ENCODE measurements at places on chromosomes 12 and 14.

GRCh38 chr12:87217491-87217890 is 811.7 kb downstream of the C12orf50 start:
- DNase-seq = no peak

- no peak for DNase-seq
These were observed at the start of gene DCN for GRCh38 chr12:91182636-91183455. DCN (minus strand) TSS chr12:91182817; CDS start chr12:91178552, 4,265 bp downstream.

DNA sequence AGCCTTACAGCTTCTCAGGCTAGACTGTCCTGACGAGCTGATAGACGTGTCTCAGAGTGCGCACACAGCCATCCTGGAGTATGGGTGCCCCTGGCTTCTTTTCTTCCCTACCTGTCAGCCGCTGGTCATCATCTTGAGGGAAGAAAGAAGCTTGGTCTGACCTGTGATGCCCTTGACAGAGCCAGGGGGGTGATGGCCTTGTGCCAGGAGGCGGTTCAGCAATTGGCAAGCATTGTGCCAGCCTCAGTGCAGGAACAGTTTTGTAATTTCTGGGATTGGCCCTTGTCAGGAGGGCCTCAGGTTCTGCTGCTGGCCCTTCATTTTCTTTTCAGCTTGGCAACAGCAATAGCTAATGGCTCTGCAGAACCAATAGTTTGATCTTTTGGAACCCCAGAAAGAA is 80.1 kb downstream of the ADCK1 start:
- DNase-seq = no peak

DNA sequence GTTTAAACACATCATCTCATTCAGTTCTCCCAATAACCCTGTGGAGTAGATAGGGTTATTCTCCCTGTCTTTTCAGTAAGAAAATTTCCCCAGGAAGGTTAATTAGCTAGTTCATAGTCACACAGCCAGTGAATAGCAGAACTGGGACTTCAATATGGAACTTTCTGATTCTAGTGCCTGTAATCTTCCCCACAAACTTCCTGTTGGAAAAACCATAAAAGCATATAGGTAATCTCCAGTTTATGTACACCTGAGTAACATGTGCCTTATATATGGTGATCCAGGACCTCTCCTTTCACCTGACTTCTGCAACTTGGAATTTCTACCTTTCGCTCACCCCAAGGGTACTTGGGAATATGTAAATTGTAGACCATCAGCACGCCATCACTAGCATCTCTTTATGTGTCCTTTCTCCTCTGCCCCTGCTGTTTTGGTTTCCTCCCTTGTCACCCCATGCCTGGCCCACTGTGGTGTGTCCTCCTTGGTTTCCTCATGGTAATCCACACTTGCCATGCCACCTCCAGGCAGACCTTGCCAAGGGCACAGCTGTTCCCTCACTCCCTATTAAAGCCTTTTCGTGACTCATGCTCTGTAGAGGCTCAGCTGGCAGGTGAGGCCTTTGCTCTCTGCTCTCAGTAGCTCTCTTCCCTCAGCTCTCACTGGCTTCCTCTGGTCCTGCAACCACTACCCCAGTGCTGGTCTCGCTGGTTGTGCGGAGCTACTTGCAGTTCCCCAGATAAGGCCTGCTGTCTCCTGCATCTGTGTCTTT is 16.7 kb downstream of the TBC1D30 start:
- no peak for DNase-seq

- DNase-seq = no peak
These were observed 82.7 kb upstream of the KITLG start for GRCh38 chr12:88662961-88663360.

DNA sequence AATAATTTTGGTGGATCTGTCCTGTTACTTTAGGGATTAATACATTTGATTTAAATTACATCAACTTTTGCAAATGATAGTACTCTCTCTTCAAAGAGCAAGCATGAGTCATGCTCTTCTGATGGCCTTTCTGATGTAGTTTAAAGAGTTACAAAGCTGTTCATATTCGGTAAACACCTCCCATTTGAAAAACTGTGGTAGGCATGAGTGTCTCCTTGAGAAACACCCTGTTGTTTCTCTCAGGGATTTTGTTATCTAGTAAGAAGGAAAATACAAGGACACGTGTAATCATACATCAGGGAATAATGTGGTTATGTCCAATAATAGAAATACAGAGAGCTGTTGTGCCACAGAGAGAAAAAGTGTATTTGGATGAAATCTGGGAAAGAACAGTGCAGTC is 53.3 kb upstream of the E2F7 start:
- no peak for DNase-seq

GRCh38 chr14:71206766-71207371 is 299.6 kb downstream of the PCNX1 start:
- DNase-seq = no peak

DNA sequence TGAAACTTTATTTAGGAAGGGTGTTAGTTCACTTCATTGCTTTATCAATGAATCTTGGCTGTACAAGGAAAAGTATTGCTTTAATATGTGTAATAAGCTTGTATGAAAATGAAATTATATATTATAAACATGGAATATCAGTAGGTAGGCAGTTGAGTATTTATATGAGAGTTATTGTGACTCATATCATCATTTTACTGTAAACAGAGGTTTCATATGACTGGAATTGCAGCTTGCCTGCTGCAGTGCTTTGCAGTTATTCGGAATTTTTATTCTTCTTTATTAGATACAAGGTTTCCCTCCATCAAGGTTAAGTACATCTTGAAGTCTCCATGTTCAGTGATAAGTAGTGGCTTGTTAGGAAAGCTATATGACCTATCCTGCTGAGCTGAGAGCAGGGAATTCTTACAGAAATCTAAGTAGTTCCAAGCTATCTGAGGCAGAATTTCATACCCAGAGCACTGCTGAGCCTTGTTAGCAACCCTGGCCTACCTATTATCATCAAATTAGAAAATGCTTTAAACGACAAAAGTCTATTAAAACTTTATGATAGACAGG is 111.2 kb downstream of the MGST1 start:
- no peak for DNase-seq

- DNase-seq = no peak
These were observed 186.3 kb upstream of the EGLN3 start for GRCh38 chr14:34137001-34137745.

GRCh38 chr12:92007787-92008186 is 137.9 kb downstream of the BTG1 start:
- DNase-seq = no peak

GRCh38 chr12:27549236-27549800 is 25.3 kb downstream of the PPFIBP1 start:
- DNase-seq = no peak

GRCh38 chr14:36317650-36318049 is 2.8 kb downstream of the MBIP start:
- DNase-seq = no peak

DNA sequence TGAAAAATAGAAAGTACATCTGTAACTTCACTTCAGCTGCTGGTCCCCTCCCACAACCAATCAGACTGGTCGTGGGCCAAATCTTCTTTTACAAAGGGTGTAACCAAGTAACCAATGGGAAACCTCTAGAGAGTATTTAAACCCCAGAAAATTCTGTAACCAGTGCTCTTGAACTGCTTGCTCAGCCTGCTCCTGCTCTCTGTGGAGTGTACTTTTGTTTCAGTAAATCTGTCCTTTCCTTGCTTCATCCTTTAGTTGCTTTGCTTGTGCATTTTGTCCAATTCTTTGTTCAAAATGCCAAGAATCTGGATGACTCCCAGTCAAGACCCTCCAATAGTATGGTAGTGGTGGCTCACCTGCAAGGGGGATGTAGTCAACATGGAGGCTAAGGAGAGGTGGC is 489.1 kb downstream of the FUT8 start:
- DNase-seq = no peak

GRCh38 chr12:59928416-59928815 is 332.6 kb downstream of the SLC16A7 start:
- no peak for DNase-seq

- DNase-seq = no peak
These were observed 388.0 kb downstream of the VRK1 start for GRCh38 chr14:97185186-97185585.

DNA sequence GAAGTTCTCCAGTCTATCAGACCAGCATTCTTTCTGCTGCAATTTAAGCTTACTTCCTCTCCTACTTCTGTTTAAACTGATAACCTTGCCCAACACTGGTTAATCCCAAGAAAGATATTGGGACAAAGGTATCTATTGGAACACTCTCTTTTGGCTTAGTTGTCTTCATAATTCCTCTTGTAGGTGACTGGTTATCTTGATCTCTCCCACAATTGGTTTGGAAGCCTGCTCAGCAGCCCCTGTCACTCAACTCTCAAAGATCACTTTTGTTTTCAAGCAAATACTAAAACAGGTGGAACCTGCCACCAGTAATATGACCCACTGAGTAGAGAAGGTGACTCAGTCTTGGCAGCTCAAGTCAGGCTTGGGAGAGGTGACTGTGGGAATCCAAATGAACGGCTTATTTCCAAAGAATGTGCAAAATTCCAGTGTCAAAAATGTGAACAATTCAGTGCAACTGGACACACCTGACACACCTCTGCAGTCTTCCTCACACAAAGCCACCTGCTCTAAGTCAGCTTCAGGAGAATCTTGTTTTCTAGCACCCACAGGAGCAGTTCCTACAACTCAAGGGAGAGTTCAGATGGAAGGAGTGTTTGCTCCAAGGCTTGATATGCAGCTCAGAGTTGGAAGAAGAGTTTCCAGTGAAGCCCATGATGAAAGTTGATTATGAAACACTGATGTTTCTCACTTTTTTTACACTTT is 83.2 kb upstream of the SLC38A2 start:
- no peak for DNase-seq

DNA sequence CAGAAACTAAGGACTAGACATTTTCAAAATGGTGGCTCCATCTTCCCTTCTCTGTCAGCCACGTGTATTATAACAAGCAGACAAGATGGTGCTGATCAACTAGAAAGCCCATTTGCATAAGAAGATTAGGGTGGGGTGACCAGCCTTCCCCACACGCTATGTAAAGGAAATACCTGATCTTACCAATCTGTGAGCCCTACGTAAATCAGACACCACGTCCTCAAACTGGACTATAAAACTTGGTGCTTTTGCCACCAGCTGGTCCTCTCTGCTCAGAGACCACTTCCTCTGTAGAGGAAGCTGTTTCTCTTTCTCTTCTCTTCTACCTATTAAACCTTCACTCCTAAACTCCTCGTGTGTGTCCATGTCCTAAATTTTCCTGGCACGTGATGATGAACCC is 101.1 kb upstream of the PLEKHG7 start:
- no peak for DNase-seq

DNA sequence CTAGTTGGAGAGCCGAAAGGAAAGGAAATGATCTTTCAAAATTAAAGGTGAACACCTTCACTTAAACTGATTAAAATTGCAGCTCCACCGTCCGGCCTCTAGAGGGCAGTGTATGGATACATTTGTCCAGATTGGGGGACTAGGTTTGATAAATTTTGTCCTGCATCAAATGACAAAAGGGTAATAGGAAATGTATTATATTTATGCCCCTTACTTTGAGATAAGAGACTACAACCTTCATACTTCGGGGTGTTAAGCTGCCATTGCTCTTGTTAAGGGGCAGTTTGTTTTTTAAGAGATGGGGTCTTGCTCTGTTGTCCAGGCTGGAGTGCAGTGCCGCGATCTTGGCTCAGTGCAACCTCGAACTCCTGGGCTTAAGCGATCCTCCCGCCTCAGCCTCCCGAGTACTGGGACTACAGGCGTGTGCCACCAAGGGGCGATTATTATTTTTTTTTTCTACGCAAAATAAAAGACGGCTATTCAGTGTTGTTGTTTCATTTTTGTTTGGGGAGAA is 818 bp upstream of the SUOX start:
- peak; percentile 21 for DNase-seq

GRCh38 chr12:58678753-58679152 is 241.6 kb downstream of the LRIG3 start:
- DNase-seq = no peak

DNA sequence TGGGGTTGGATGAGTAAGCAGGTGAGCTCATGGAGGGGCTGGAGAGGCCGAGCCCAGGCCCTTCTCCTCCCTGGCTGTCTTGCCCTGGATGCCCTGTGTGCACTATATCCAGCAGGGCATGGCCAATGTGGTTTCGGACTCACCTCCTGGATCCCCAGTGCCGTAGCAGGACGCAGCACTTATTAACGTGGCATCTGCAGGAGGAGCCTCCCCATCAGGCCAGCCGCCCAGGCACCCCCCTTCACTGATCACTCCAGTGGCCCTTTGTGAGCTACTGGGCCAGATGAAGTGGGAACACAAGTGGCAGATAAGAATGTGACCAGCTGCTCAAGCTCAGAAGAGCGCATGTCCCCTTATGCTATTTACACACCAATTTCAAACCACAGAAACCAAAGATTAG is 43.1 kb upstream of the DICER1 start:
- DNase-seq = no peak

DNA sequence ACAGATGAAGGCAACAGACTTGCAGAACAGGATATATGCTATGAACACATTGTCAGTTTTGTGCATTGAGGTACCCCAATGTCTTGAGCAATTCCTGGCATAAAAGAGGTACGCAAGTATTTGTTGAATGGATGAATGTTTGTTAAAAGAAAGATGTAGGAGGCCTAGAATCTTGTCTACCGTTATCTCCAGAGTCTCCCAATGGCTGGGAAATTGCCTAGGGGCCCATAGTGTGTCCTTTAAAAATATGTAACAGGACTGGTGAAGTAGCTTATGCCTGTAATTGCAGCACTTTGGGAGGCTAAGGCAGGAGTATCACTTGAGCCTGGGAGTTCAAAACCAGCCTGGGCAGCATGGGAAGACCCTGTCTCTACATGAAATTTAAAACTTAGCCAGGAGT is 20.4 kb upstream of the SPTSSA start:
- DNase-seq = no peak

DNA sequence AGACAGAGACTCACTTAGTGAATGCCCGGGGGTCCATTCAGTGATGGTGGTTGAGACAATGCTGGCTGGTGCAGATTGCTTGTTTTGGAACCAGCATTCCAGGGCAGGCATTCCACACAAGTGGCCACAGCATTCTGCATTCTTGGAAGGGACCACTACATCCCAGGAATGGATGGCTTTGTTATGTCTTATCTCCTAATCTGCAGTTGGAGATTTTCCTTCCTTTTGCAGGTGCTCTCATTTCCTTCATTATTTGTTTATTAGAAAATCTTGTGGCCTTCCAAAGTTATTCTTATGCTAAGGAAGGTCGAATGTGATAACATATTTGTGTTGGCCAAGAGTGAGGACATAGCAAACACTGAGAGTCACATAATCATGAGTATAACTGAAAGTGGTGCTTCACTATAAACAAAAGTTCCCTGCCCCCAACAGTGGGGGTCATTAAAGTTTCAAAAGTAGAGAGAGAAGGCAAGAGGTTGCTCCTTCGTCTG is 66.0 kb downstream of the BMP4 start:
- no peak for DNase-seq

GRCh38 chr12:100375038-100375735 is 18.3 kb downstream of the SLC17A8 start:
- DNase-seq = no peak

- no peak for DNase-seq
These were observed 32.2 kb downstream of the SH2B3 start for GRCh38 chr12:111437816-111438454.

- no peak for DNase-seq
These were observed 32.6 kb upstream of the PLEKHG3 start for GRCh38 chr14:64671591-64671990.
